ENCODE measurements at places on chromosomes 11 and 22.
A peak's percentile ranks its signal among the peaks of the same experiment; 100 is the strongest.

DNA sequence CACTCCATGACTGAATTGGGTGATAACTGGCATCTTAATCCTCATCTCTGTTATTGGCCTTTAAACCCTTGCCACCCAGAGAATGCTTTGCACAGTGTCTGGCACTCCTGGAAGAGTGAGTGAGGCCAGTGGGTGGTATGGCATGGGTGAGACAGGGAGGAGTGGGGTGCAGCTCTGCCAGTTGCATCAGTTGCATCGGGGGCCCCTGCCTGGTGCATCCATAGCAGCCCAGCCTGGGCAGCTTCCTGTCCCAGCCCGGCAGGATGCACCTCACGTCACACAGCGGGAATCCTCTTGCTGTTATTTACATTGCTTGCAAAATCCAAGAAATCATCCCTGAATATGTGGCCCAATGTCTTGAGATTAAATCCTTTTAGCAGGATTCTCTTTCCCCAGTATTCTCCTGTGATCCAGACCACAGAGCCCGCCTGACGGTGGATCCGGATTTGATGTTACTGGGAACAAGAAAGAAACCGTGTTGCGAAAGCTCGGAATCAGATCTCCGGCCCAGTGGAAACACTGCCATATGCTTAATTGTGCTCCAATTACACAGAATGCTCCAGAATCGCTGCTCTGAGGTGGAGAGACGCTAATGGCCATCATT lies 37.6 kb upstream of the MN1 start:
- DNase-seq, result no peak

DNA sequence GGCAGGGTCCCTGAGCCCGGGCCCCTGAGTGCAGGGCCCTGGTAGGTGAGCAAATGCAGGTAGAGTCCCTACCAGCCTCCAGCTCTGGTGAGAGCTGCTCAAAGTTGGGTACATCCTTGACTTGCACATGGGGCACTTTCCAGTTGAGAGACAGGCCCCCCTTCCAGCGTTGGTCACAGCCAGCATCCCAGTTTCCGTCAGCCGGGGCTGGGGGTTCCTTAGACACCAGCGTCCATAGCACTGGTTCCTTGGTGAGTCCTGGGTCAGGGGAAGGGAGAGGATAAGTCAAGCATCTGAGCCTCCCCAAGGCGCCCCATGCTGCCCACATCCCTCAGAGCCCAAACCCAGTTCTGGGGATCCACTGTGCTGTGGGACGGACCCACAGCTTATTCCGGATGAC lies 5.6 kb downstream of the PNPLA5 start:
- DNase-seq, result no peak

DNA sequence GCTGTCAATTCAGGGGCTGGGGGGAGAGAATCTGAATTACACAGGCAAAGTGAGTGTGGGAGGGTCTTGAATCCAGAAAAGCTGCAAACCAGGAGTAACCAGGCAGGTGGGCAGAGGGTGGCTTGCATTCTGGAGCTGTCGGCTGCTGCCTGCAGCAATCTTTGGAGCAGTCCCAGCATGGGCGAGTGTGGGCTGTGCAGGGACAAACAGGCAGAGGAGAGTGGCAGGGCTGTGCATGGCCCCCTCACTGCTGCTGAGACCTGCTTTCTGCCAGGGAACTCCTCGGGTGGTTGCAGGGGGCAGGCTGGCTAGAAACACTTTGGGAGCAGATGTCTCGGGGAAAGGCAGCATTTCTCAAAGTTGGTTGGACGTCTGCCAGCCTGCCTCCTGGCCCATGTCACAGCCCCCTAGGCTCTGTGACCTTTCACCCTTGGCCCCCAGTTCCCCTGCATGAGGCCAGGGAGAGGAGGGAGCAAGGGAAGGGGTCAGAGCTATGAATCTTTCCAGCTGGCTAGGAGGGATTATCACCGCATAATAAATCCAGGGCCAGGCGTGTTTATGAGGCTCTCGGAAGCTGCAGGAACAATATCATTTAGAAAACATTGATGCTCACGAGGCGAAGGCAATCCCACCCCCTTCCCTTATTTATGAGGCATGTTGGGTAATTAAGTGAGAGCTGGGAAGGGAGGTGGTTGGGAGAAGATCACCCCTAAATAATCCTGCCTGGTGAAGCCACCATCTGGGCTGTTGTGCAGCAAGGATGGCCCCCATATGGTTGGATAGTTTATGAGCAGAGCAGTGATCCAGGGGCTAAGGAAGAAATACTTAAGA lies 212.3 kb upstream of the NCAM1 start:
- no peak for DNase-seq

- no peak for DNase-seq
These were observed 29.5 kb downstream of the C2CD3 start for GRCh38 chr11:74141241-74141695.

- DNase-seq, result no peak
These were observed 11.1 kb upstream of the ENDOD1 start for GRCh38 chr11:95078526-95078925.

- DNase-seq, result no peak
These were observed 12.6 kb downstream of the DIXDC1 start for GRCh38 chr11:111949519-111950426.

- DNase-seq, result no peak
These were observed 7.9 kb downstream of the FEN1 start for GRCh38 chr11:61800331-61801281.

DNA sequence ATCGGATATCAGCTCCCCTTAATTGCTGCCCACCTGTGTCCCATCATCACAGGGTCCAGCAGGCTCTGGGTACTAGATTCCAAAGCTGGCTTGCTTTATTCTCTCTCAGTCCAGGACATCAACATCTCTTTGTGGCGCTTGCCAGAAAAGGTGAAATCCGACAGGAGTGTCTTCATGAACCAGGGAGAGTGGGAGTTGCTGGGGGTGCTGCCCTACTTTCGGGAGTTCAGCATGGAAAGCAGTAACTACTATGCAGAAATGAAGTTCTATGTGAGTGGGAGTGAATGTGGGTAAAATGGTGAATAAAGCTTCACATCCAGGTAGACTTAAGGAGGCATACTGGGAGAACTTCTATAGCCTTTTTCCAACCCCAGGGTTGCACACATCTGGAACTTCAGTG lies 11.0 kb downstream of the HTR3A start:
- no peak for DNase-seq

DNA sequence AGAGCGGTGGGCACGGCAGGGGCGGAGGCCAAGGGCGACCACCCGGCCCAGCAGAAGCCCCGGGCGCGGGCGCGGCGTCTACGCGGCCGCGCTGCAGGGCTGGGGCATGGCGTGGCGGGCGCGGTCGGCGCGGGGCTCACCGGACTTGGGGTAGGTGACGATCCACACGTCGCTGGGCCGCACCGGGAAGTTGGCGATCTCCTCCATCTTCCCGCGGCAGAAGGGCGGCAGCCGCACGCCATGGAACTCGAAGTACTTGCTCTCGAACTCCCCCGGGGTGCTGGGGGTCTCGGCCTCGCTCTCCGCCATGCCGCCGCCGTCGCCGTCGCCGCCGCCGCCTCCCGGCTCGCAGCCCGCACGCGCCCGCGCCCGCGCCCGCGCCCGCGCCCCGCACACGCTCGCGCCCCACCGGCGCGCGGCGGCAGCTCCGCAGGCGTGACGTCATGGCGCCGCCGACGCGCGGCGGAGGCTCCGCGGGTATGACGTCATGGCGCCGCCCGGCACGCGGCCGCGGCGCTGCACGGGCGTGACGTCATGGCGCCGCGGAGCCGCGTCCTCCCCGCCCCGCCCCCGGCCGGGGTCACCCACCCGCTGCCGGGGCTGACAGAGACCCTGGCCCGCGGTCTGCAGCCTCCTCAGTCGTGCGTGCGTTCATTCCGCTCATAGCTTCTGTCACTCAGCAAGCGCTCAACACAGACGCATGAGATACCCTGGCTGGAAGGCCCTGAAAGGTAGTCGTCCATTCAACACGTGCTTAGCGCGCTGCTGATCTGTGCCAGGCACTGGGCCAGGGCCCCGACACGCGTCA lies at the start of gene SULT4A1:
TSS of gene SULT4A1 (minus strand) at position 440 of the 808 bp plus-strand sequence. CDS start at position 309, 131 bp downstream.
- DNase-seq, result no peak

DNA sequence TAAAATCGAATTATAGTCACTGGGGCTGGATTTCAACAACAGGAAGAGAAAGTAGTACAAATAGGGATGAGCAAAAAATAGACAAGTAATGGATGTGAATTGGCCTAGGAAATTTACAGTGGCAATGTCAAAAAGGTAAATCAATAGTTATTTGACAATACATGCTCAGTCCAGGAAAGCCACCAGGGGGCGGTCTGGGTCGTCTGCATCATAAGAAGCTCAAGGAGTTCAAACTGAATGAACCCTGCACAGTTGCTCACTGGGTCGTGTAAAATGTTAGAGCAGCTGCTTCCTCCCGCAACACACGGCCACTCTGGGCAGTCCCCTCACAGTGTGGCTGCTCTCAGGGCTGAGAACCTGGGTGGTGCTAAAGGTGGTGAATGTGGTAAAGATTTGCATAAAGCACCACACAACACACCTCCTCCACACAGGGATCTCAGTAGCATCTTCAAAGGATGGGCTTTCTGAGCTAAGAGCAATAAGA lies 85.9 kb downstream of the ZNF280B start:
- peak; percentile 20 for DNase-seq

GRCh38 chr11:132904607-132905006 lies 627.7 kb downstream of the OPCML start:
- no peak for DNase-seq

DNA sequence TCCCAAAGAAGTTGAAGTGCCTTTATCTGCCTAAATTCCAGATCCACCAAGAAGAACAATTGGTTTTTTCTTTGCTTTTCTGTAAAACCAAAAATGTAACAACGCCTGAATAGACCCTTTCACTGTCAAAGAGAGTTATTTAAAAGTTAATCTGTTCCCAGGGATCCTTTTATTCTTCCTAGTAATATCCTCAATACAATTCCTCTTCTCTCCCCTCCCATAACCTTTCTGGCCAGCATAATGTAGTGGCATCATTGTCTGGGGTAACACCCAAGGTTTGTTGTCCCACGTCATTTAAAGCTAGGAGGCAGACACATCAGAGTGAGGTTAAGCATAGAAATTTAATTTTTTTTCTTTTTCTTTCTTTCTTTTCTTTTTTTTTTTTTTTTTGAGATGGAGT lies 39.9 kb downstream of the MS4A2 start:
- DNase-seq, result no peak

DNA sequence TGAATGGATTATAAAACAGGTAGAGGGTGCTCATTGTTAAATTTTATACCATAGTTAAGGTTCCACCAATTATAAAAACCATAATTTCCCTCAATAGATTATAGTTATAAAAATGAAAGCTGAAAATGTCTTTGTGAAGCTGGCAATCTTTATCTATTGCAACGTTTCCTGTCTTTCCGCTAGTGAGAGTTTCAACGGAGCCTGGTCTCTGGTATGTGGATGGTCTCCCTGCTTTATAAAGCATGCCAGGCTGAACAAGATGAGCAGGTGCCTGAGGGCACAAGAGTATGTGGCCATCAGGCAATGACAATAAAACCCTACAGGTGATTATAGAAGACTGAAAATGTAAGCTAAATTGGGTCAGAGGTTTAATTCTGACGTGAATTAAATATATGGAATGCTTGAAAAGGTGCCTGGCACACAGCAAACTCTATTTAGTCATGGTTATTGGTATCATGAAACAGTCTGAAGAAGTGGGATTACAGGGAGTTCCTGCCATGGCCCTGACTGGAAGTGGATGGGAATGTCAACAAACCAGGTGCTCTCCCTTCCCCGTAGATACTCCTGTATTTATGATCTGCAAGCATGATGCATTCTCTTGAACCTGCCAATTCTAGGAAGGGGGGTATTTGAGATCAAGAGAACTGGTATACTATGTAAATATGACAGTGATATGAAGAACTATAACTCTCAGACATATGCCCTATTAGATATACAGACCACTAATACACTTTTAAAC lies 115.7 kb downstream of the ENTHD1 start:
- no peak for DNase-seq

DNA sequence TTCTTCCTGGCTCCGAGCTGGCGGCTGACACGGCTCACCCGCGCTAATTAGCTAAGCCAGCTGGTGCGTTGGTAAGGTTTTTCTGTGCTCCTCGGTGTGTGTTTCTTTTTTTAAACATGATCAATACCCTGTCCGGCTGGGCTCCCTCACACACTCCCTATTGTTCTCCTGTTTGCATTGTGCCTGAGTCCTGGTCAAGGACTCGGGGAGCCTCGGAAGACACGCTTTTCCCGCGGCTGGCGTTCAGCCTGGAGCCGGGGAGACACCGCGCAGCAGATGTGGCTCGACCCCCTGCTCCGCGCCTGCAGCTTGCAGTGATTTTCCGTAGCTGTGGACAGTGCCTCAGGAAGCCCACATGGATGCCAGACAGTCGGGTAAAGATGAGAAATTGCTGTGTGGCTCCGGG lies 454.9 kb upstream of the CADM1 start:
- no peak for DNase-seq

DNA sequence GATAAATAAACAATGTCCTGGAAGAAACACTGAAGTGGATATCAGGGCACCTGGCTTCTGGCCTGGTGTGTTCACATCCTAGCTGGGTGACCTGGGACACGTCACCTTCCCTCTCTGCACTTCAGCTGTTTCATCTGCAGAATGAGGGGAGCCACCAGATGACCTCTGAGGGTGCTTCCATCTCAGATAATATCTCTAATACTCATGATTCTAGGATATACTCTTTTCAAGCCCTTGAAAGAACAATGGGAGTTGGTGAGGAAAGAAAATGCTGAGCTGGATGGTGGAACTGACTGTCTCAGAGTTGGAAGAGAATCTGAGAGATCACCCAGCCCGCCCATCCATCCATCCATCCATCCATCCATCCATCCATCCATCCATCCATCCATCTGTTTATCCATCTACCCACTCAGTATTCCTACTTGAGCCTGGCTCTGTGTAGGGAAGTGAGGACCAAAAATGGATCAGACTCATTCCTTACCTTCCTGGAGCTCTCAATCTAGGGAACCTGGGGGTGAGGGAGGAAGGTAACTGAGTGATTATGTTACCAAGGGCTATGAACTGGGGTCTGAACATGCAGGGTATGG lies 28.2 kb upstream of the LIPT2 start:
- no peak for DNase-seq

DNA sequence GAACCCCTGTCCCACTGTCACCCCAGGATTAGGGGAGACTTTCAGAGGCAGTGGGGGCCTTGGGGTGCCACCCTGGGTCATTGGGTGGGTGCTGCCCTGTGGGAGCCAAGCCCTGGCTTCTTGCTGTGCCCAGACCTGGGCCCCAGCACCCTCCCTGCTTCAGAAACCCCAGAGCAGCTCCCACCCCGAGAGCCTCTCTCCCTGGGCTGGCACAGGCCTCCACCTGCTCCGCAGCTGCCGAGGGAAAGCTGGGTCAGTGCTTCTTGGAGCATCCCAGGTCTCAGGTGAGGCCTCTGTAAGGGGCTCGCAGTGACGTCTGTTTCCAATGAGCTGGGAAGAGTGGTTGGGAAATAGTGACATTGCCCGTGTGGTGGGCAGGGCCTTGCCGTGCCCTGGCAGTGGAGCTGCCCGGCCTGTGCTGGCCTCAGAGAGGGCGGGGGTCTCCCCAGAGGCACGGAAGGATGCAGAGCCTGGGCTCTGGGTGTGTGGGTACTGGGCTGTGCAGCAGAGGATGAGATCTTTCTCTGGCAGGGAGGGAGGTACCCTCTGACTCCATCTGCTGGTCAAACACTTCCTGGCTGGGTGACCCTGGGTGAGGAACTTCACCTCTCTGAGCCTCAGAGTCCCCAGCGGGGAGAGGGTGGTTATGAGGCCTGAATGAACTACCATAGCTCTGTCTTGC lies 23.0 kb downstream of the C22orf23 start:
- no peak for DNase-seq

Data from HTR-8/SVneo (cell line).